ENCODE measurements at places on chromosomes 6 and 20.

- no peak for DNase-seq
Measured at GRCh38 chr20:41017448-41018042, 11.1 kb upstream of the TOP1 start.

DNA sequence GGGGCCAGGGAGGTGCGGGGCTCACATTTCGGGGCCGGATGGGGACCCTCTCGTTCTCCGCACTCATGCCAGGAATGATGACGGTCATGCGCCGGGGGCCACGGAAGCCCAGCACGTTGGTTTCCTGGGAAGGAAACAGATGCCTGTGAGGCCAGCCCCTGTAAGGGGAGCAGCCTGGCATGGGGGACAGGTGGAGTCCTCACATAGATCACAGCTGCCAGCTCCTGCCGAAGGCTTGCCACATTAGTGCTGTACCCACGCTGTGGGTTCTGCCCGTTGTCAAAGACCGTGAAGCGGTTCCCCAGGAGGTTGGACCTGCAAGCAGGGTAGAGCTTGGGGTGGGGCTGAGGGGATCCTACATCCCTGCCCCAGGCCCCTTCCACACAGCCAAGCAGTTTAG is 6.7 kb upstream of the TEAD3 start:
- no peak for DNase-seq

DNA sequence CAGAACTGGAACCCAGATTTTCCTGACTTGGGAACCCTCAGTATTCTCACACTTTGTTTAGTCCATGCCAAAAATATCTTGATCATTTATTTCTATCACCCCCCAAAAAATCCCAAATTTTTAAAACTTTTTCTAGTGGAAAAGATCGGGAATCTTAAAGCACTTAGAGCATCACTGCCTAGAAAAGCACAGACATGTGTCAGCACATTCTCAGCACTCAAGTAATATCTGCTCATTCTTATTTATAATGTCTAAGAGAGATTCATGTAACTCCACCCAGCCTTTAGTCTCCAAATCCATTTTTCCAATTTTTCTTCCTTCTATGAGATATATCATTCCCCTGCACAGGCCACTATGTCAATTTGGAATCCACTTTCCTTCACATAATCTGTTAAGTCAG is 29.9 kb upstream of the HSF2 start:
- no peak for DNase-seq

GRCh38 chr6:25124216-25124715 is 154.9 kb upstream of the CARMIL1 start:
- no peak for DNase-seq

DNA sequence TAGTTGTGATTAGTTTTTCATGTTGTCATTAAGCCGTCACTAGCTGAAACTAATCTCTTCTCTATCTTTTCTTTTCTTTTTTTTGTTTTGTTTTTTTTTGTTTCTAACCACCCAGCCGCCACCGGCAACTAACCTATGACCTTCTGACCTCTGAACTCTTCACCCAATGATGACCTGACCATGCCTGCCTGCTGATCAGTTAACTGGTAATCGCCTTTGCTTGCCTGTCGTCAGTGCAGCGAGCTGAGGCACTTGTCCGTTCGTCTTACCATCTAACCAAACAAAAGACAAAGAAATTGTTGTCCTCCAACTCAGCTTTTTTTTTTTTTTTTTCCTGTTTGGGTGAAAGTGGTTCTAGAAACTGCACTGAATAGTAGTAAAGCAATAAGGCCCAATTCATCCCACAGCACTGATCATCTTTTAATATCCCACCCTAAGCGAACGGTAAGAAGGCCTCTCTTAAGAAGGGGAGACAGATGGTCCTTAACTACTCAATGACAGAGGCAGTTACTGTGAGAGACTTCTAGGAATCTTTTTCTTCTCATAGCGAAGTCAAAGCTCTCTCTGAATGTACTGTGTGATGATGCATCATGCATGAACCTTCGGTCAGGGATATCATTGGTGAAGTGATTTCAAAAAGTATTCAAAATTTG is 156.2 kb downstream of the QKI start:
- DNase-seq = no peak

DNA sequence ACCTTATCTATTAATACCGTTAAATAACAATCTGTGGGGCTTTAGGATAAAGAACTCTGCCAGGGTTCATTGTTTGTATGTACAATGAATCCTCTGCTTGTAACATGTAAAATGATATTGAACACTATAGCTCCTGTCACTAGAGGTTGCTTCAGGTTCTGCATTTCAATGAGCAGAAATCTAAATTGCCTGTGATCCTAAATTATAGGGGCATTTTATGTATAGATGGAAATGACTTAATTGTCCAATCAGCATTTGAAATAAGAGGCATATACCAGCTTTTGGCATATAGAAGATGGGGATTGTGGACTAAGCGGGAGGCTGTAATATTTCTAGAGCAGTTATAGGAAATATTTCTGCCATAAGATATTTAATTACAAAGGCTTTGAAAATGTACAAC is 2.0 kb downstream of the NCOA3 start:
- DNase-seq = no peak

GRCh38 chr6:151263967-151264366 is 24.2 kb downstream of the AKAP12 start:
- DNase-seq = no peak

GRCh38 chr6:108029226-108029921 is 45.2 kb downstream of the OSTM1 start:
- DNase-seq = no peak

DNA sequence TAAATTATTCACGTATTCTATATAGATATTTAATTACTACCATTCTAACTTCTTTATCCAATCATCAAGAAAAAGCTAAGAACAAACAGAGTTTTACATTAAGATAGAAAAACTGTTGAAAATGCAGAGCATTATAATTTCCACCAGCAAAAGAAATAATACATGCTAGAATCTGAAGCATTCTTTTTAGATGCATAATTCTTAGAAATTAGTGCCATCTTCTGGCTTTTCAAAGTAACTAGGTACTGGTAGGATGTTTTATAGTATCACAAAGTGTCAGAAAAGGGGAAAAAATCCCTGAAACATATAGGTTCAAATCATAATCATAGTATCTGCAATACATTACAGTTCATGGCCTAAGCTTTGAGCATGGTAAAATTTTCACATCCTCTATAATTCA is 178.9 kb downstream of the PHF3 start:
- no peak for DNase-seq

DNA sequence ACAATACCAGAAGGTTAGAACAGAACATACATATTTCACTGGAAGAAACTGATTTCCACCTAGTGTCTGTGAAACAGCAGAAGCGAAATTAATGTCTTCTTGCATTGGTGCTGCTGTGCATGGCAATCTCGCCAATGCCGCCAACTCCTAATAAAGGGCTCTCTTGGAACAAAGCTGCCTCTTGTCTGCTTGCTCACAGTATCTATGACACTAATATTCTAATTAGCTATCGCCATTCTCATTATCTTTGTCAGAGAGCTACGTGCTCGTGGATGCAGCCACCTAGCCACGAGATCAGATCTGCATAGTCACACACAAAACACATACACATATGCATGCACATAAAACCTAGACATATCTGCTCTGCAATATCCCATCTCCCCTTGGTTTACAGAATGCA is 145.9 kb upstream of the OLIG3 start:
- no peak for DNase-seq

DNA sequence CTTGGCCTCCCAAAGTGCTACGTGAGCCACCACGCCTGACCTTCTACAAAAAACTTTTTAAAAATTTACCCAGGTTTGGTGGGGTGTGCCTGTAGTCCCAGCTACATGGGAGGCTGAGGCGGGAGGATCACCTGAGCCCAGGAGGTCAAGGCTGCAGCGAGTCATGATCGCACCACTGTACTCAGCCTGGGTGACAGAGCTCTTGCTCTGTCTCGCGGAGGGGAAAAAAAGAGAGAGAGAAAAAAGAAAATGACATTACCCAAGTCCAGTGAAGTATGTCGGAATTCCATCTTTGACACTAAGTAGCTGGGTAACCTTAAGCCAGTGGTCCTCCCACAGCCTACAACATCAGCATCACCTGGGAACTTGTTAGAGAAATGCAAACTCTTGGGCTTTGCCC is 18.8 kb upstream of the MAP1LC3A start:
- DNase-seq = no peak

DNA sequence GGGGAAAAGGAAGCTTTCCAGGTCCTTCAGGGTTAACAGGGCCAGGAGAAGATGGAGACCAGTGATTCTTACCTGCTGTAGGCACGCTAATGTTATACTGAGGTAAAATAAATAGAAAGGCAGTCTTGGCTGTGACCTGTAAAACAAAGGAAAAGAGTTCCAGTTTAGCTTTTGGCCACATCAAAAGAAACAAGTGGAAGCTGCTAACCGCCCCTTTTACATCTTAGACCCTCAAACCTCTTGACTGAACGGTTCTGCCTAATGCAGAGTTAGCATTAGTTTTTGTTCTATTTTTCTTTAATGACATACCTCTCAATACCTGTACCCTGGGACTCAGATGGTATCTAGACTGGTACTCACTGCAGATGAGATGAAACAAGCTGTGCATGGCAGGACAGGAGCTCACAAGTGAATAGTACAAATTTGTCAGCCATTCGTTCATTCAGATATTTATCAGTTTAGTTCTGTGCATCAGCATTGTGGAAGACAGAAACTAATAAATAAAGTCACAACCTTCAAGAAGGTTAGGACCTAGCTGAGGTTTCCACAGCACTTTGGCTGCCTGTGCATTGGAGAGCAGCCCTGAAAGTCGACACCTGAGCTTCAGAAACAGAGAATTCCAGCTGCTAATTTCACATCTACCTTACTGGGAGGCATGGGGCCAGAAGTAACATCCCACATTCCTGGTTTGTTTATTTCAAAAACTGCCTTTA is 41.0 kb downstream of the TRAM2 start:
- DNase-seq = no peak

DNA sequence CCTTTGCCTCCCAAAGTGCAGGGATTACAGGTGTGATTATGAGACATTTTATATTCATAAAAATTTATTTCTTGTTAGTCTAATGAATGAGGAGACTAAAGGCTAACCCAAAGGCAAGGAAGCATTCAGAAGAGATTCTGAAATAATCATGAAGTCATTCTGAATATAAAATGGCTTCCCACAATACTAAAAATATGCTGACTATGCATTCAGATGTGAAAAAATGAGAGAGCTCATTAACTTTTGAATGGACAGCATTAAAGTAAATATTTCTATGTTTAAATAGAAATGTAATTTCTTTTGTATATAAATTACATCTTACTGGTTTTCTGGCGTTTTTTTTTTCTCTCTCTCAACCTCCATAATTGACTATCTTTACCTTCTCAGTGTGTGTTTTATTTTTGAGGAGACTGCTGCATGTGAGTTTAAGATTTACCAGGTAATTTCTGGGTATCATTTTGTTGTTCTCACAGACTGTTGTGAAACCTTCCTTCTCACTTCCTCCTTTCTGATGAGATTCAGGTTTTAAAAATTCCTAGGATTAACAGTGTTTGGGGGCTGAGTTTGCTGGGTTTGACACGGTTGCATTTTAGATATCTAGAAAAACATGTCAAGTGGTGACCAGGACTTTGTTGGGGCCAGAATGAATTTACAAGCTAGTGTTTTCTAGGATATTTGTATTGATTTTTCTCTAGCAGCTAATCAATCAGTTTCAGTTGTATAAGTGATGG is 316.6 kb downstream of the CDKAL1 start:
- DNase-seq = no peak

DNA sequence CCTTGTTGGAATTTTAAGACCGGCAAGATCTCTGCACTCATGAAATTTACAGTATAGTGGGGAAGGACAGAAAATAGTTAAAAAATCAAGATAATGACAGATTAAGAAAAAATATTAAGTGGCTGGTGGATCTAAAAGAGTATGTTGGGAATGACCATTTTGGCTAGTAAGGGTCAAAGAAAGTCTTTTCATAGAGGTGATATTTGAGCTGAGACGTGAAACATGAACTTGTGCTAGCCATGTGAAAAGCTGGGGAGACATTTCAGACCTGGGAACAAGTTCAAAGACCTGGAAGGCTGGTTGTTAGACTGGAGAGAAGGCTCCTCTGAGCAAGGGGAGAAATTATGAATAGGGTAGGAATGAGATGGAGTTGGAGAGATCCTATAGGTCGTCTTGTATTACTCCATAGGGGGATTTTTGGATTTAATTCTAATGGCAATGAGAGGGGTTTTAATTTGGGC is 4.7 kb downstream of the BICRAL start:
- no peak for DNase-seq

DNA sequence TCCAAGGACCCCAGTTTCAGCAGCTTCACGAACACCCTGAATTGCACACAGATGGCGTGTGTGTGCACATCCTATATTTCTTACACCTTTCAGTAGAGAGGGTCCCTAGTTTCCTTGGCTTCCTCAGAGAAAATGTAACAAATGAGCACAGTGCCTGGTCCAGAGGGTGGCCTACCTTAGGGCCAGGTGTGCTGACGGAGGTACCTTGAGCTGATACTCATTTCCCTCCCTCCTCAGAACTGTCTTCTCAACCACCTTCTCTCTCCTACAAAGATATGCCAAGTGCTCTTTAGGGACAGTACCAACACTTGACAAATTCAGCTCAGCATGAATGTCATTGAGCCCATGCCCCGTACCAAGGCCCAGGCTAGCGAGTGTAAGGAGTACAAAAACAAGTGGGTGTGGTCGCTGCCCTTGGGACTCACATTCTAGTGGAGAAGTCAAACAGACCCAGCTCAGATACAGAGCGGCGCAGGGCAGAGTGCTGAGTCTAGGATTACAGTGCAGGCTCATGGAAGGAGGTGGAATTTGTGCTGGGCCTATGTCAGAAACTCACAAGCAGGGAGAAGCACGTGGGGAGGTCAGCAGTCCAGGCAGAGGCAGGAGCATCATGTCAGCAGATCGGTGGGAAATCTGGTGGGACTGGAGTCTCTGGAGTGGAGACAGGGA is 9.6 kb upstream of the BPHL start:
- no peak for DNase-seq

GRCh38 chr6:112743323-112743722 is 396.2 kb downstream of the RFPL4B start:
- no peak for DNase-seq

DNA sequence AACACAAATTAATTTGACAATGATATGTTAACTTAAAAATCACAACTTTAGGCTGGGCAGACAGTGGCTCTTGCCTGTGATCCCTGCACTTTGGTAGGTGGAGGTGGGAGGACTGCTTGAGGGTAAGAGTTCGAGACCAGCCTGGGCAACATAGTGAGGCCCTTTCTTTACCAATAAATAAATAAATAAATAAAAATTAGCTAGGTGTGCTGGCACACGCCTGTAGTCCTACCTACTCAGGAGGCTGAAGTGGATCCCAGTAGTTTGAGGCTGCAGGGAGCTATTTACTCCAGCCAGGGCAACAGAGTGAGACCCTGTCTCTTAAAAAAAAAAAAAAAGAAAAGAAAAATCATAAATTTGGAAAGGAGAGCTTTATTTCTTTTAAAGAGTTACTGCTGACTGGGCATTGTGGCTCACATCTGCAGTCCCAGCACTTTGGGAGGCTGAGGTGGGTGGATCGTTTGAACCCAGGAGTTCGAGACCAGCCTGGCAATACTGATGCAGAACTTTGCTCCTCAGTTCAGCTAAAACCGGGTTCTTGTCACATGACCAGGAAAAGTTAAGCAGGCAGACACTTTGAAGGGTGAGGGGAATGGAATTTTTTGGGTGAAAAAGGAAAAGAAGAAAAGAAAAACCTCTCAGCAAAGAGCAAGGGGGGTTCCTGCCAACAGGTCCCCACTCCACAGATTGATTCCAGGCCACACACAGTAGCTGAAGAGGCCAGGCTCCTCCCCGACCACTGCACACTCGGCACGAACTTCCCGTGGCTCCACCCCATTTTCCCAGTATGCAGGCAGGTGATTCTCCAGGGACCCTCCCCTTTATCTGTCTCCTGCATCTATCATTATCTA is 44.0 kb upstream of the DDR1 start:
- no peak for DNase-seq

All from central memory CD4-positive, alpha-beta T cell (primary cell).